ENCODE measurements at places on chromosomes 5 and 9.

DNA sequence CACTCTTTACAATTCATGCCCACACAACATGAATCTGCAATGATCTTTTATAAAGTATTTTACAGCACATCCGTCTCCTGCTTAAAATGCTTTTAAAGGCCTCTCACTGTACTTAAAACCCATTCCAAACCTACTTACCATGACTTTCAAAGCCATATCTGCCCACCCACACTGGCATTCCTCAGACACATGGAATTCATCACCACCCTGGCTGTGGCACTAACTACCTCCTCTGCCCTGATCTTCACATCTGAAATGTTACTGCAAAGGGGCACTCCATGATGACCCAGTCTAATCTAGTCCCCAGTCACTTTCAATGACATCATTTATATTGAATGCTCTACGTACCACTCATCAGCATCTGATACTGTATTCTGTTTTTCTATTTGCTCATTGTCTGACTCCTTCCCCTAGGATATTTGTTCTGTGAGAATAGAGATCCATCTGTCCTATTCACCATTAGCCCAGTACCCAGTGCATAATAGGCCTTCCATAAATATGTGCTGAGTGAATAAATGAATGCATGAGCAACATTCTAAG lies 193.2 kb upstream of the KIF2A start:
- DNase-seq, result no peak

GRCh38 chr9:107388890-107389289 lies 100.7 kb downstream of the KLF4 start:
- DNase-seq, result no peak

- no peak for DNase-seq
Measured at GRCh38 chr5:57627661-57628060, 145.1 kb upstream of the ACTBL2 start.

GRCh38 chr5:587403-587802 lies 24.7 kb upstream of the CEP72 start:
- DNase-seq, result no peak

DNA sequence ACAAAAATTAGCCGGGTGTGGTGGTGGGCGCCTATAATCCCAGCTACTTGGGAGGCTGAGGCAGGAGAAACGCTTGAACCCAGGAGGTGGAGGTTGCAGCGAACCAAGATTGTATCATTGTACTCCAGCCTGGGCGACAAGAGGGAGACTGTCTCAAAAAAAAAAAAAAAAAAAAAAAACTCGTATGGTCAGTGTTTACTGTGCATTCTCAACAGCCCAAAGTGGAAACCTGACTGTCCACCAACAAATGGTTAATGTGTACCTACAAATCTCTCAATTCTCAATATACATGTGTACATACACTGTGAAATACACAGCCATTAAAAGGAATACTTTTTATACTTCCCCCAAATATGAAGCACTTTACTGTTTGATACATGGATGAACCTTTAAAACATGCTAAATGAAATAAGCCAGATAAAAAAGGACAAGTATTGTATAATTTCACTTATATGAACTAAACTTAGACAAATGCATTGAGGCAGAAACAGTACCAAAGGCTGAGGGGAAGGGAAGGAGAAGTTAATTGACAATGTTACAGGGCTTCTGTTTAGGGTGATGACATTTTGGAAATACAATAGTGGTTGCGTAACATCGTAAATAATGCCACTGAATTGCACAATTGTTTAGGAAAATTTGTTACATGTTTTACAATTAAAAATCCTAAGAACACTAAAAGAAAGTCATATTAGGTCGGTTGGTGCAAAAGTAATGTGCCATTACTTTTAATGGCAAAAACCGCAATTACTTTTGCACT lies 16.5 kb downstream of the DNAJA1 start:
- DNase-seq, result no peak

DNA sequence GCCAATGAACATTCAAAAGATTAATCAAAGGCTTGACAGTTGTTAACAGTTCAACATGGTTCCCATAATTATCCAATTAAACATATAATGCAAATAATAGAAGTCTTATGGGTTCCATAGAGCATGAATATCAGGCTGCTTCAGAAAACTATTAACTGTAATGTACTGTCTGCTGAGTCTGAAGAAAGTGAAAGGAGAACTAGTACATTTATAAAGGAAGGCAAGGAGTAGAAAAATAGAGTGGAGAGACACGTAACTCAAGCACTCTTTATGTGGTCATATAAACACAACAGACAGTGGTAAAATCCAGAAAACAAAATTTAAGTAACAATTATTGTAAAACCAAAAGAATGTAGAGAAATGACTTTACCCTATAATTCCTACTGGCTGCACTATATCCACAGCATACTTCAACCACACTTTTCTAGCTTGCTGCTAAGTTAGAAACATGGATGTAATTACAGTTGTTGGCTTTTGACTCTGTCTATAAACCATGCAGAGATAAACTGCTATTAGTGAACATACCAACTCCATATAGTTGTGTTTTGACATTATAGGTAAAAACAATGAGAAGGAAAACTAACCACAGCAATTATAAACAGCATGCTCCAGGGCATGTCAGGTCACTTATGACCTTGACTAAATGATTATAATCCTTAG lies 32.7 kb downstream of the NFIB start:
- no peak for DNase-seq

DNA sequence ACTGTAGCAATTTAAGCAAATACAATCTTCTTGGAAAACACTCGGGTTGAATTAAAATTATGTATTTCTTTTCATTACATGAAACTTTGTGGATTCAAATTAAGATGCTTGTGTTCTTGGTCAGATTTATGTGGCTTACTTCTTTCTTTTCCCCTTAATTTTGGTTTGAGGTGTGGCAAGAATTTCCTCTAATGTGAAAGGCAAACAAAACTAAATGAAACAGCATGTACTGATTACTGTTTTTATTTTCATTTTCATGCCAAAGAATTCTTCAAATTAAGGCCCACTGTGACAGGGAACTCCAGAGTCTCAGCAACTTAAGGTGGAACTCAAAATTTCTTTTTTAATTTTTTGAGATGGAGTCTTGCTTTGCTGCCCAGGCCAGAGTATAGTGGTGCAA lies at the start of gene OMD:
OMD (minus strand) TSS at position 132 of the 400 bp plus-strand sequence. CDS start 6,913 bp downstream, outside the sequence.
- no peak for DNase-seq

GRCh38 chr5:123936548-123936947 lies 424.6 kb downstream of the CSNK1G3 start:
- DNase-seq, result no peak

GRCh38 chr9:110545705-110546104 lies 33.8 kb downstream of the SVEP1 start:
- no peak for DNase-seq

DNA sequence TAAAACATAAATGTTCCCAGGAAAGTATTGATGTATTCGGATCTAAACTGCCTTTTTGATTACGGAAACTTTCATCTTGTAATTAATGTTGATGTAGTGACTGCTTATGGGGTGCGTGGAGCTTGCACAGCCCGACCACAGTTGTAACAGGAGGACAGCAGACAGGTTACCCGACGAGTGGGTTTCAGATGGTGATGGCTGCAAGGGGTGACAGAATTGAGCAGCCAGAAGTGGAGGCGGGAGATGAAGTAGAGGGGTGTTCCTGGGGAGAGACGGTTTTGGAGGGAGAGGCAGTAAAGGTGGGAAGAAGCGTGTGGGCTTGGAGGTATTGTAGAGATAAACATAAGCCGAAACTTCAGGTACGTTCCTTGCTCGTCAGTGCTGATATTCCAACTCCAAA lies 5.8 kb downstream of the CEP72 start:
- DNase-seq, result no peak

DNA sequence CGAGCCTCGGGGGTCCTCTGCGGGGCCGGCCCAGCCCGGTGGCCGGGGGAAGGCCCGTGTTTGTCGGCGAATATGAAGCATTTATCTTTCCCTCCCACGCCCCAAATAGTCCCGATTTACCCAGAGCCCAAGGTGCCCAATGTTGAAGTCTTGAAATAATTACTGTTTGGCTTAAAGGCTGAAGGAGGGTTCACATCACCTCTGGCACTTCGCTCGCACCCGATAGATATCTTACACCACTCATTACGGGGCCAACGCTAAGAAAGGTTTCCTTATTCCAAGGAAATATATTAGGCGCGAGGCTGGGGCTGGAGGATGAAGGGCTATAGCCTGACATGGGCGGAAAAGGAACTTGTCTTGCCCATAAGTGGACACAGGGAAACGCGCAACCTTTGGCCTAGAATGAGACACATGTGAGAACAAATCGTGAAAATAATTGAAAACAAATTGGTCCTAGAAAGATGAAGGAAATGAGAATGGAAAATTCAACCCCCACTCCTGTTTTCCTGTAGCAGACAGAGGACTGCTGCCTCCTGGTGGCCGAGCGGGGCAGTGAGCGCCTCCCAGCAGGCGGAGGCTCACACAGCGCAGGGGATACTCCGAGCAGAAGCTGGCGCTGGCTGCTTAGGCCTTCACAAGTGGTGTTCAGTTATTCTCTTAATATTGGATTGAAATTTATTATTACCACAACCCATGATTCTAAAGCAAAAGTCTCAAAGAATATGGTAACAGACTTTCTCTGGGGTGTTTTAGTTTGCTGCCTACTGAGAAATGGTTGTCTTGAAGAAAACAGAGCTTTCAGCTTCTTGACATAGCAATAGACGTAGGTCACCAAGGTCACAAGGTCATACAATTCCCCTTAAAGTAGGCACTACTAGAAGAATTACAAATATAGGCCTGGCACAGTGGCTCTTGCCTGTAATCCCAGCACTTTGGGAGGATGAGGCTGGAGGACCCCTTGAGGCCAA lies 7.9 kb downstream of the CCL21 start:
- peak; percentile 58 for DNase-seq

DNA sequence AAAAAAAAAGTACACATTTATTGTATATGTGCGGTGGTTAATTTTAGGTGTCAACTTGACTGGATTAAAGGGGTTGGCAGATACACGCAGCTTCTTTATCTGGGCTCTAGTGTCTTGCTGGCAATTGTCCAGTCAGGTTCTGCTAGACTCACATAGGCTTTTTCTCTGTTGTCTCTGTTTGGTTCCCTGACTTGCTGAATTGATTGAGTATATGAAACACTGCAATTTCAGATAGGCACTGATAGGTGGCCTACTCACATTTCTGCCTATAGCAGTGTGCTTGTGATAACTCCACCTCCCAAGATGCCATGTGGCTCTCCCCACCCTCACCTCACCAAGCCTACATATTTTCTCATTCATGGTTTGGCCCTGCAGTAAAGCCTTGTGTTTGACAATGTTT lies 52.5 kb downstream of the AOPEP start:
- DNase-seq, result no peak

DNA sequence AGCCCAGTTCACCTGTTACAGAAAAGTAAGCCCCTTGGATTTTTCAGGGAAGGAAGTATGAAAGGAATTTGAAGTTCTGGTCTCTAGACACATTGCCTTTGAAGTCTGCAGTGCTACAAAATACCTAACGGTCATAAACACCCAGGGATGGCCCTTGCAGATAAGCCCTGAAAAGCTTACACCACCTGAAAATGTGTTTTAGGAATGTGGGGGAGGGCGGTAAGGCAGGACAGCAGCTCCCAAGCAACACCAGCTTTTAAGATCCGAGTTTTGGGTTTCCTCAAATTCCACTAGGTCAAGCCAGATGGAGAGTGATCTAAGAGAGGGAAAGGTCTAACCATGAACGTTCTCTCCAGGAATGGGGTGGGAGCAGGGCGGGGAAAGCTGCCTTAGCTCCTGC lies 114.1 kb upstream of the PANK3 start:
- DNase-seq, result no peak

DNA sequence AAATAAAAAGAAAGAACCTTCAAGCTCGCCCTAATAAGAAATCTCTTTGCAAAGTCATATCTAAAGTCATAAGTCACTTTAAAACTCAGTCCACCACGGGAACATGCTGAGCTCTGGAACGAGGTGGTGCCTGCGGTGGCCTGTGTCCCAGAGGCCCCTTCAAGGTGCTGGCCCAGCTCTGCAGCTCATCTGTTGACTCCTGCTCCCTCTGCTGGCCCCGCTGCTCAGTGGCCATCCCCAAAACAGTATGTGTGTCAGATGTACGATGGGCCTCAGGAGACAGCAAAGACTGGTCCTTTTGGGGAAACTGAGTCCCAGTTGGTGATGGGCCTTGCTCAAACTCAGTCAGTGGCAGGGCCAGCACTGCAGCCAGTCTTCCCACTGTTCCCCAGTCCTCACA lies 22.8 kb upstream of the FOXB2 start:
- DNase-seq, result no peak

DNA sequence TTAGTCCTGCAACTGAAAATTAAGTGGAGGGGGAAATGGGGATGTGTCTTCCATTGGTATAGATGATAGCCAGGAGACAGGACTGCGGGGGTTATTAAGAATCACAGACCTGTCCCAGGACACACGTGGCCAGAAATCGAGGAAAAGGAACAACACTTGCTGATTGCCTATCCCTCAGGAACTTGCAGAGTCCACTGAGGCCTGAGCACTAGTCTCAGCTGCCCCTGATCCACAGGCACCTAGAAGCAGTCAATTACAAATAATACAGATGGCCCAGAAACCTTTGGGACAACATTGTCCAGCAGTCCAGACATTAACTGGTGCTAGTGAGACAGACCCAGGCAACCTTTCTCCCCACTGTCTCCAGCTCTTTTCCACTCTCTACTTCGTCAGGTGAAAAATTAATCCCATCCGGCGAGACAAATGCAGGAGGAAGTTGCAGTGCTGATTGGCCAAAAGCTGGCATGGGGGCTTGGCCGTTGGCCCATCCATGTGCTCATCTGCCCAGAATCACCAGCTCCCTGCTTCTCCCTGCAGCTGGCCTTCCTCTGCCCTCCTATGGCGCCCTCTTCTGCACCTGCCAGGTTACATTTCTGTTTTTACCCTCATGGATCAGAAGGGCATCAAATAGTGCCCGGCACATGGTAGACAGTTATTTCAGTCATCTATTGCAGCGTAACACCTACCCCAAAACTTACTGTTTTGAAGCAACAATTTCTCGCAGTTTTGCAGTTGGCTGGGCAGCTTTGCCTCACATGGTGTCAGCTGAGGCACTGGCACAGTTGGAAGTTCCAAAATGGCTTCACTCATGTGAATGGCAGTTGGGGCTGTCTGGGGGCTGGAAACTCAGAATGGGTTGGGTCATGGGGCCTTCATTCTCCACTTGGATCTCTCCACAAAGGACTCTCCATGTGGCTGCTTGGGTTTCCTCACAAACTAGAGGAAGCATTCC lies 3.6 kb upstream of the B4GALT1 start:
- DNase-seq, result no peak

DNA sequence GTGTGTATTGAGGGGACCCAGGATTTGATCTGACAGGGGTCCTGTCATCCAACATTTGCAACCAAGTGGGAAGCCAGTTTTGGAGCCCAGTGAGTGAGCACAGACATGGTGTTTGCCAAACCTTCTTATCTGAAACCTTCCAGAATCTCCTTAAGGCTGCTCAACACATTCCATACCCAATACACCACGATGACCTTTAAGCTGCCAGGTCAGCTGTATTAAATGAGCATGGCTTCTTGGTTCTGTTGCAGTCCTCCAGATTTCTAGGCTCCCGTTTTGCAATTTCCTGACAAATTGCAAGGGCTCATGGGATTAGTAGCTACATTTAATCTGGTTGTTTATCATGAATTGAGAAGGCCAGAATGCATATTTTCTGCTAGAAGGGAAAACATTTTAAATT lies 124.2 kb upstream of the ATP10B start:
- no peak for DNase-seq

All from stimulated activated CD8-positive, alpha-beta memory T cell treated with anti-CD3 and anti-CD28 coated beads, Interleukin-7, amount 100 ng/mL, for 1 hour (primary cell).